ENCODE measurements at places on chromosomes 6 and 20.

DNA sequence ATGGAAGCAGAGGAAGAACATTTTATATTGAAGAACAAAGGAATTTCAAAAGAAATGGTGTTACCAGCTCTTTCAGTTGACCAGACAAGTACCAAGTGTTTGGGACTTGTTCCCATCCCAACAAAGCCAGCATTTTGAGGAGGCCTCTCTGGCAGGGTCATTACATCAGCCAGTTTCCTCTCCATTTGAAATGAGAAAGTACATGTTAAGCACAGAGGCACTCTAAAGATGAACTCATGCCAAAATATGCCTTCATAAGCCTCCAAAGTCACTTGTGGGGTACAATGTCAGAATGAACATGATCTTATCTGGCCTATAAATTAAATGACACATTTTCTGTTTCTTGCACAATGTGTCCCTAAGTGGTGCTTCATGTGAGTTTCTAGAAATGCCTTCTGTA lies 223.9 kb downstream of the PRL start:
- no peak for DNase-seq

- no peak for DNase-seq
Observed at GRCh38 chr20:57061051-57061900, 205.2 kb downstream of the BMP7 start.

DNA sequence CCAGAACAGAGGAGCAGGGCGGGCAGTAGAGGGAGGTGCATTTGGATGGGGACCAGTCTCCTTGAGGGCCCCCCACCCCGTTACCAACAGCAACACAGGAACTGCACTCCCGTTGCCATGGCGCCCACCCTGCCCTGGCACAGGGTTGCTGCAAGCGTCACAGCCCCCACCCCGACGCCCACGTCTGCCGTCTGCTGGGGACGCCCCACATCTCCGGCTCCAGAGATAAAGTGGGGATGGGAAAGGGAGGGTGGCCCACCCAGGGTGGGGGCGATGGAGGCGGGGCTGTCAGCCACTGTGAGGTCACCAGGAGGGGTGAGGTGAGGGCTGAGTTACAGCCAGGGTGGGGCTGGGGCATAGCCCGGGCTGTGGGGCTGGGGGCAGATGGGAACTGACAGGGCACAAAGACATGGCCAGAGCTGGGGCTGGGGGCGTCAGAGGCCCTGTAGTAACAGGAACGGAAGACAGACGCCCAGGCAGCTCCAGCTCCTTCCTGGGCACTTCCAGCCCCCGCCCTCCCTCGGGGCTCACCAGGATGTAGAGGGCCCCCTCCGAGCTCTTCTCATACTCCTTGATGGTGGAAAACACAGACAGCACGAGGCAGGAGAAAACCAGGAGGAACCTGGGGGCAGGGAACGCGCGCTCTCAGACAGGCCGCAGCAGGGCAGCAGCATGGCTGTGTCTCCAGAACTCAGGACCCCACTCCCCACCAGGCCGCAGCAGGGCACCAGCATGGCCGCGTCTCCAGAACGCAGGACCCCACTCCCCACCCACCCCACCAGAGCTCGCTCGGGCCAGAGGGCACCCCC lies 26.0 kb downstream of the KCNQ2 start:
- no peak for DNase-seq

GRCh38 chr6:5087389-5087788 lies 2.2 kb downstream of the PPP1R3G start:
- DNase-seq = no peak

DNA sequence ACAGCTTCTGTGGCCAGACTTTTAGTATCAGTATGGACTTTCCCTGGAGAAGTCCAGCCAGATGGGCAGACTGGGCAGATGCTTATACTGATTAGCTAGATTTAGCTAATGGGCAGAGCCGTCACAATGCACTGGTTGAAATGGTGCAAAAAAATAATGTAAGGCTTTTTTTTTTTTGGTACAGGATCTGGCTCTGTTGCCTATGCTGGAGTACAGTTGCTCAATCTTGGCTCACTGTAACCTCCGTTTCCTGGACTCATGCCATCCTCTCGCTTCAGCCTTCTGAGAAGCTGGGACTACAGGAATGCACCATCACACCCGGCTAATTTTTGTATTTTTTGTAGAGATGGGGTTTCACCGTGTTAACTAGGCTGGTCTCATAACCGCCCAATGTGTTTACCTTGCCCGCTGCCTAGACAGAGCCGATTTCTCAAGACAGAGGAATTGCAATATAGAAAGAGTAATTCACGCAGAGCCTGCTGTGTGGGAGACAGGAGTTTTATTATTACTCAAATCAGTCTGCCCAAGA lies 16.4 kb upstream of the KIFC1 start:
- no peak for DNase-seq

GRCh38 chr6:134805168-134805567 lies 144.7 kb downstream of the ALDH8A1 start:
- DNase-seq = no peak

- no peak for DNase-seq
Observed at GRCh38 chr6:35980991-35981645, 43.3 kb downstream of the SLC26A8 start.

DNA sequence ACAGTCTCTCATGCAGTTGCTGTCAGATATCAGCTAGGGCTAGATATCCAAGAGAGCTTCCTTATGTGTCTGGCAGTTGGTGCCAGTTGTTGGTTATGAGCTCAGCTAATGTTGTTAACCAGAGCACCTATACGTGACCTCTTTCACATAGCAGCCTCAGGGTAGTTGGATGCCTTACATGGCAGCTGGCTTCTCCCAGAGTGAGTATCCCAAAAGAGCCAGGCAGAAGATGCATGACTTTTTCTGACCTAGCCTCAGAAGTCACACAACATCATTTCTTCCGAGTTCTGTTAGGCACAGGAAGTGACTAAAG lies 175.7 kb downstream of the VEGFA start:
- no peak for DNase-seq

- no peak for DNase-seq
Observed at GRCh38 chr20:9594284-9594875, 80.0 kb downstream of the LAMP5 start.

DNA sequence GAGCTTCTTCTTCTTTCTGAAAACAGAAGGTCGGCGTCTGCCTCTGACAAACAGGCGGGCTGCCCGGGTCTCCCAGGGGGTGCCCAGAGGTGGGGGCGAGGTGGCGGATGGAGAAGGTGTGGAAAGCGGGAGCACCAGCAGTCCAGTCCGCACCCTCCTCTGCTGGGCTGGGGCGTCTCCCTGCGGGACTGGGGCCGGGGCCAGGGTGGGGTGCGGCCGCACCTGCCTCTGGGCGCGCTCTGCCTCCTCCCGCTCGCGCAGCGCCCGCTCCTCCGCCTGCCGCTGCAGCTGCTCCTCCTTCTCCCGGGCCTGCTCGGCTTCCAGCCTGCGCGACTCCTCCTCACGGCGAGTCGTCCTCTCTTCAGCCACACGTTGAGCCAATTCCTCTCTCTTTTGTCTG lies 71.1 kb upstream of the BCLAF1 start:
- DNase-seq = no peak

- no peak for DNase-seq
Observed at GRCh38 chr20:57390604-57391438, at the start of gene RBM38. Gene RBM38 (plus strand): TSS chr20:57391396. CDS start chr20:57391582, 186 bp downstream.

- DNase-seq = no peak
Observed at GRCh38 chr6:73665686-73666319, 12.0 kb upstream of the SLC17A5 start.

GRCh38 chr6:156850353-156850752 lies 73.2 kb downstream of the ARID1B start:
- DNase-seq = no peak

- no peak for DNase-seq
Observed at GRCh38 chr6:167541544-167541943, 216.7 kb downstream of the TTLL2 start.

- DNase-seq = no peak
Observed at GRCh38 chr6:39834278-39834677, 42.1 kb downstream of the DAAM2 start.

GRCh38 chr6:157099912-157100593 lies 223.3 kb downstream of the TMEM242 start:
- no peak for DNase-seq

GRCh38 chr20:43971267-43971666 lies 56.6 kb downstream of the TOX2 start:
- no peak for DNase-seq

DNA sequence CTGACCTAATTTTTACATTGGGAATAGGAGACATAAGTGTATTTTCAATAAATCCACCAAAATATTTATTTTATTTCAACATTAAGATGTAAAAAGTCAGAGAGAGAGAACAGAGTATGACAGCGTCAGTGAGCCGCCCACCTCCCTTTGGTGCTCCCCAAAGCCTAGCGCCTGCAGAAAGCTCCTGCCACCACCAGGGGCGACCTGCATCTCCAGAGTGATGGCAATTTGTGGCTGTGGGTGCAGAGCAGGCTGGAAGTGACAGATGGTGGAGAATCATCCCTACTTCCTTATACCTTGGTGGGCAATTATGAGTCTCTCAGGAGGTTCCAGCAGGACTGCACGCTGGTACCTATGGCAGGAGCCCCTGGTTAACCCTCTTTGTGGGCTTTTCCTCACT lies 87.3 kb downstream of the PTPRT start:
- DNase-seq = no peak

- DNase-seq = no peak
Observed at GRCh38 chr6:72206606-72207005, 320.3 kb downstream of the RIMS1 start.

DNA sequence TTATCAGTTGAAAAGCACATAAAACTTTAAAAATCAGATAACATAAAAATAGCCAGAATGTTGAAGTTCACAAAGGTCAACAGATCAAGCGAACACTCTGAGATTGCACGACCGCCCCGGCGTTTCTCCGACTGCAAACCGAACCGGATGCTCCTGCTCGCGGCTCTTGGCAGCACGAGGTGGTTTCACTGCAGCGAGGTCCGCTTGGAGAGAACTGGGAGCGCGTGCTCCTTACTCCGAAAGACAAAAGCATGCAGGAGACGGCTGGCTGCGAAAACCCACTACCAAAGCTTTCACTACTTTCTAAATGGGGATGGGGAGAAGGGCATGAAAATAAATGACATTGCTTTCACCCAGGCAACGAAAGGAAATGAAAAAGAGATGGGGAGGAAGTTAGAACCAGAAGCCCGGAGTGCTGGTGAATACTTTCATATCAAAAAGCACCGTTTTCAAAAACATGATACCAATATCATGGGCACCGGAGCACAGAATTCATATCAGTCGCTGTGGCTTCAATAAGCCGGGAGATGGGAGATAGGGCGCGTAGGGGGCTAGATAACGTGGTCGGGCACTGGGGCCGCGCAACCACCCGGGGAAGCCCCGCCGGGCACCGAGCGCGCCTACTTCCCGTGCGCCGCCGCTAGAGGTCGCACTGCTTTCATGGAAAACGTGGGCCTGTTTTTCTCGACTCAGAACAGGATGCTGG lies 8.3 kb upstream of the ANKRD60 start:
- peak; percentile 47 for DNase-seq

DNA sequence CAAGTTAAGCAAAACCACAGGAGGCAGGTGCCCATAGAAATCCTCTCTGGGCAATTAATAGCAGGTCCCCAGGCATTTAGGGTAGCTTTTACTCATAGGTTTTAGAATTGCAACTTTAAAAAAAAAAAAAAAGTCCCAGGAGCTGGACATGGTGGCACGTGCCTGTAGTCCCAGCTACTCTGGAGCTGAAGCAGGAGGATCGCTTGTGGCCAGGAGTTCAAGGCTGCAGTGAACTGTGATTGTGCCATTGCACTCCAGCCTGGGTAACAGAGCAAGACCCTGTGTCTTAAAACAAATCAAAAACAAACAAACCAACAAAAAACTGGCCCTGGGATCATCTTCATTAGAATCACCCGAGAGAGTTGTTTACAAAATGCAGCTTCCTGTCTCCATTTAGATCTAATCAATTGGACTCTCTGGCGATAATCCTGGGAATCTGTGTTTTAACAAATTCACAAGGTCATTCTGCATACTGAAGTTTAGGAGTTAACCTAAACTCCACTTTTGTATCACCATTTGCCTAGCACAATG lies 131.8 kb upstream of the AKAP12 start:
- DNase-seq = no peak

- DNase-seq = no peak
Observed at GRCh38 chr6:96923871-96924493, 546 bp upstream of the KLHL32 start.

GRCh38 chr6:3911614-3912336 lies 62.6 kb downstream of the FAM50B start:
- DNase-seq = peak; percentile 38

DNA sequence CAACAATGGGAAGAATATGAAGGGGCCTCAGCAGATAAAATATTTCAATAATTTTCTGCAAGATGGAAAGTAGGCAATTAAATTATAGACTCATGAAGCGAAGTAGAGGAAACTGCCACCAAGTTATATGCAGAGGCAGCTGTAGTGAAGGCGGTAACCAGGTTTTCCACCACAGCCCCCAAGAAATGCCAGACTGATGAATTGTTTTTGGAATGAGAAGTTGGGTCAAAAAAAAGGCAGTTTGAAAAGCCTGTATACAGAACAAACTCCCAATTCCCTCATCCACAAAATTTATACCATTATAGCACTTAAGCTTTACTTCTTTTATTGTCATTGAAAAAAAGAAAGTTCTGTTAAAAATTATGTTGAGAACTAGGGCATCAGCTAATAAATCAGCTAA lies 45.3 kb downstream of the ELOVL4 start:
- DNase-seq = no peak

- DNase-seq = no peak
Observed at GRCh38 chr6:112268654-112269053, 14.3 kb upstream of the LAMA4 start.

Data from Panc1 (cell line).